ENCODE measurements at places on chromosomes 4 and X.
A peak's percentile ranks its signal among the peaks of the same experiment; 100 is the strongest.

DNA sequence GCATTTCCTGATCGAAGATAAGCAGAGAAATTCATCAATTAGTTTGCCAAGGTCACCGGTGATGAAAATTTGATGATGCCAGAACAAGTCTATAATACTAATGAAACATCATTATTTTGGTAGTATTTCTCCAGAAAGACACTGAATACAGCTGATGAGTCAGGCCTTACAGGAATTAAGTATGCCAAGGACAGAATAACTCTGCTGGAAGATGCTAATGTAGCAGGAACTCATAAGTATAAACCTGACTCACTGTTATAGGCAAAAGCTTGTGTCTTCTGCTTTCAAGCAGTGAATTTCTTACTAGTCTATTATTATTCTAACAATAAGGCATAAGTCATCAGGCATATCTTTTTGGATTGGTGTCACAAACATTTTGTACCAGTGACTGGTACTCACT lies 1825.1 kb upstream of the IGFBP7 start:
- DNase-seq: no peak

DNA sequence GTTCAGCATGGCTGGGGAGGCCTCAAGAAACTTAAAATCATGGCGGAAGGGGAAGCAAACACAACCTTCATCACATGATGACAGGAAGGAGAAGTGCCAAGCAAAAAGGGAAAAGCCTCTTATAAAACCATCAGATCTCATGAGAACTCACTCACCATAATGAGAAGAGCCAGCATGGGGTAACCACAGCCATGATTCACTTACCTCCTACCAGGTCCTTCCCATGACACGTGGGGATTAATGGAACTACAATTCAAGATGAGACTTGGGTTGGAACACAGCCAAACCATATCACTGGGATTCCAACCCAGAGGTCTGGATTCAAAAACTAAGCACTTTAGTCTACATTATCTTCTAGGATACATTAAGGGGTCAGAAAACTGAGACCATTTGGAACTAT lies 609.6 kb upstream of the SPANXN1 start:
- no peak for DNase-seq

- no peak for DNase-seq
Measured at GRCh38 chr4:87041141-87041540, 106.3 kb downstream of the AFF1 start.

DNA sequence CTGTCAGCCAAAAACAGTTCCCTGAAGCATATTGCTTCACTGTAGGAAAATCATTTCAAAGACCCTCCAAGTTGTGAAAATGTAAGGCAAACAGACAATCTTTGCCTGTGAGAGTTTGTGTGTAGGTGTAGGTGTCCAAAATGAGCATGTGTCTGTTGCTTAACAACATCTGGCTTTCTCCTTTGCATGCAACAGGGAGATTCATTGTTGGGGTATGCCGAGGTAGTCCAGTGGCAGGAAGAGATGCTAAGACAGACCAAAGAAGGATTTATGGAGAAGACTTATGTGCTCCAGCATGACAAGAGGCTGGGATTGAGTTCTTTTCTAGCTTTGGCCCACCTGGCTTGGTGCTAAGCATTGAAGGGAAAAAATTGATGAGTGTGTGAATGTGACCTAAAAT lies 29.8 kb upstream of the SMAD1 start:
- DNase-seq: no peak

GRCh38 chrX:41050359-41050758 lies 34.9 kb upstream of the USP9X start:
- no peak for DNase-seq

DNA sequence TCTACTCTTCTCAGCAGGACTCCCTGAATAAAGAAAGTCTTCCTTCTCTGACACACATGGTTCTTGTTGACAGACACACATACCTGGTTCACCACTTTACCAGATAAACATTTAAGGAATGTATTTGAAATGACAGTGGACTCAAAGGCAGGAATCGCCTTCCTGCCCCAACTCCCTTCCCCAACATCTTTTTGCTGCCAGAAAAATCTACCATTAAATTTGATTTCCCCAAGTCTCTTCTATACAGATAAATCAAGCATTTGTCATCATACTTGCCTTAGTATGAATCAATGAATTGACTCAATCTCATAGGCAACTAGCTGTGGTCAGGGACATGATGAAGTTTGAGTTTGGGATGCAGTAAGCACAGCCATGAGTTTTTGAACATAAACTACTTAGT lies 23.3 kb upstream of the ANXA5 start:
- no peak for DNase-seq

DNA sequence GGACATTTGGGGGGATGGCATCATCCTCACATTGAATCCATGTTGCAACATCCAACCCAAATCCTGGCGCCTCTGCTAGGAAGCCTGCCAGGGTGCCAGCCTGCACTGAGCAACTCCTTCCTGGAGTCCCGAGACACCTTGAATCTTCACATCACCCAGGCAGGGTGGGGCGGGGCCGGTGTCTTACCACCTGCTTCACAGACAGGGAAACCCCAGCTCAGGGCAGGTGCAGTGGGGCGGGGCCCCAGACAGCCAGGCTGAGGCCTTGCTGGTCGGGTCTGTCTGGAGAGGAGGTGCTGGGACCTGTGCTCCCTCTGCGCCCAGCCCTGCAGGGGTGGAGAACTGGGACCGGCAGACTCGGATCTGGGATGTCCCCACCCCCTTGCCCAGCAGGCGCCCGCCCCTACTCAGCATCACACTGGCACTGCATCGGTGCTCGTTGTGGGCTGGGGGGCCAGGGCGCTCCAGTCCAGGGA lies 31.5 kb upstream of the HTRA3 start:
- no peak for DNase-seq

DNA sequence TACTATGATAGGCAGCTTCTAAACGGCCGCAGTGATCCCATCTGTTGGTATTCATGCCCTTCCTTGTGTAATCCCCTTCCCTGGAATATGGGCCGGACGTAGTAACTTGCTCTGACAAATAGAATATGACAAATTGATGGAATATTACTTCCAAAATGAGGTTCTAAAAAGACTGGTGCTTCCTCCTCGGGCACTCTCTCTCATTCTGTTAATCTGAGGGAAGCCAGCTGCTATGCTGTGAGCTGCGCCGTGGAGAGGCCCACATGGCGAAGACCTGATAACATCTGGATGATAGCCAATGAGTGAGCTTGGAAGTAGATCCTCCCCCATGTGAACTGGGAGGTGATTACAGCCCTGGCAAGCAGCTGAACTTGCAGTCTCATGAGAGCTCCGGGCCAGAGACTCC lies 27.2 kb upstream of the SLC25A4 start:
- peak; percentile 77 for DNase-seq

DNA sequence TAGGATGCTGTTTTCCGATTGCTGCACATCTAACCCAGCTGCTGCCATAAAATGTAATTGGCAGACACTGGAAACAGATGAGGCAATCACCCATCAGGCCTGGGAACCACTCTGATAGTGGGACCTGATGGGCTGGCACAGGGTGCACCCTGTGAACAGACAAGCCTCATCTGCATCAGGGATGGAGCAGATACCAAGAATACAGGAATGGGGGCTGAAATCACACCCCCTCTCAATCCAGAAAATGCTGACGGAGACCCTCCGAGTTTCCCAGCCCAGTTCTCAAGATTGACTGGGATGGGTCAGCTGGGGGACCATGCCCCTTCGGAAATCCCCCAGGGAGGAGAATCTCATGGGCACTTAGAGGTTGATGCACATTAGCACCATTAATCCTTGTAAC lies 28.8 kb upstream of the PPP2R2C start:
- no peak for DNase-seq

DNA sequence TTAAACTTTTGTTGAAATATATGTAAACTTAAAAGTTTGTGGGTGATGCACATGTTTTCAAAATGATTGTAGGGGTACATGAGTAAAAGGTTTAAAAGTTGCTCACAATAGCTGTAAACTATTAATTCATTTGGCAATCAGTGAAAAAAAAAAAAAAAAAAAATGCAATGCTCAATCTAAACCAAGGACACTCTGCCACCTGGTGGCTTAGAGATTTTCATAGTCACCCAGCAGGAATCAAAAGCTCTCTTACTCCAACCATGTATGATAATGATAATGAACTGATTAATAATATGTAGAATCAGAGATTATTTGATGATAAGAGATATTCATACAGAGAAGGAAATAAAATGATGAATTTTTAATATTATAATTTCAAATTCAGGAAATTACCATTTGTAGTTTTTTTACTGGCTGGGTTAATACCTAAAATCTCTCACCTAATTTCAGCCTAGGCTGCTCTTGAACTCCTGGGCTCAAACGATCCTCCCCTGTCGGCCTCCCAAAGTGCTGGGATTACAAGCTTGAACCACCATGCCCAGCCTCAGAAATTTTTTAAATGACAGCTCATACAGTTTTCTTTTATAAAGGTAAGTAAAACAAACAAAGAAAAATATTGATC lies 46.9 kb upstream of the SLC25A4 start:
- peak; percentile 54 for DNase-seq

GRCh38 chr4:13641084-13641483 lies 13.6 kb upstream of the BOD1L1 start:
- DNase-seq: no peak

DNA sequence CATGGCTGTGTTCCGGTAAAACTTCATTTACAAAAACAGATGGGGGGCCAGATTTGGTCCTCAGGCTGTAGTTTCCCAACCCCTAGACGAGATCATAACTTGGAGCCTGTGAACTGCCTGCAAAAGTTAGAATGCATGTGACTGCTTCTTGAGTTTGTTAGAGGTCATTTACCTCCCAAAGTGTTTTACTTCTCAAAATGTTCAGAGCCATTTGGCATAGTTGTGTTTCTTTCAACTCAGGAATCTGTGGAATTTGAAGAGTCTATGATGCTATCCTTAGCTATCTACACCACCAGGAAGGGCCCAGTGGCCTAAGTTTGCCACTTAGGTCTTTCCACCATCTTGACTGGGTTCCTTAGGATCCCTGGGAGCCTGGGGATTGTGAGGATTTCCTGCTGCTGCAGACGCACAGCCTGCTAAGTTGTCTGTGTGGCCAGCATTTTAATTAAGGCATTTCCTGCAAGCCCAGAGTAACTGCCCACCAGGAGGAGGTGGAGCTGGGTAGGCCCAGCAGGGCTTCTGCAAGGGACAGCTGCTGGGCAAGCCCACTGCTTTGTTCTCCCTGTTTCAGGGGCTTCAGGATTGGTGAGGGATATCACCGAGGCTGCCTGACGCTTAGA lies 53.1 kb downstream of the CCNI start:
- peak; percentile 38 for DNase-seq

- peak; percentile 62 for DNase-seq
Measured at GRCh38 chrX:115311139-115311538, 21.6 kb downstream of the LUZP4 start.

Measured in H7 (cell line).